ENCODE measurements at places on chromosomes 16 and 17.
A peak's percentile ranks its signal among the peaks of the same experiment; 100 is the strongest.

DNA sequence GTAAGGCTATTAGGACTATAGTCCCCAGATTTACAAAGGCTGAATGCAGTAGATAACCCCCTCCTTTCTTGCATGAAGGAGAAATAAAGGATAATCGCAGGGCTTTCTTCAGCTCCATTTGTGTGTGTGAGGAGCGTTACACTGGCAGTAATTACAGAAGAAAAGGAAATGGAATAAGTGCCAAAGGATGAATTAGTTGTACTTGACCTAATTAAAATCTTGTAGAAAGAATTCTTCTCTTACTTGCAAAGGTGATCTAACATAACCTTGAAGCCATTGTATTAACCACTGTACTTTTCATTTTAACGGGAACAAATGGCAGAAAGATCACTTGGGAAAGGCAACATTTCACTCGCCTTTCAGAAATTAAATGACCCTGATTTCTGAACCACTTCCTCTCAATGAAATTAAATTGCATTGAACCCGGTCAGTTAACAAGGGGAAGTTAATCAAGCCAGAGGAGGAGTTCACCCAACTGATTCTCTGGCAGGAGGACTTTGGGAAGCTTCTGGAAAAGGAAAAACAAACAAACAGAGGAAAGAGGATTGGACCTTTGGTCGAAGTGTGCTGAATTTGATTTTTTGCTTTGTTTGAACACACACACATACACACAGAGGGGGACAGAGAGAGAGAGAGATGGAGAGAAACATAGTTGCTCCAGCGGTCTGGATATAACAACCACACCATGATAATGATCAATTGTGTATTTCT, 90.6 kb downstream of the GP2 start:
- DNase-seq: no peak

- no peak for DNase-seq
These were observed 56.4 kb downstream of the TBC1D16 start for GRCh38 chr17:79979221-79979741.

GRCh38 chr17:40301315-40301714, 7.7 kb upstream of the RARA start:
- no peak for DNase-seq

- DNase-seq: peak; percentile 78
These were observed 100.6 kb downstream of the PITPNC1 start for GRCh38 chr17:67477687-67478086.

GRCh38 chr16:89351645-89352044, 134.1 kb downstream of the ZNF778 start:
- DNase-seq: no peak

DNA sequence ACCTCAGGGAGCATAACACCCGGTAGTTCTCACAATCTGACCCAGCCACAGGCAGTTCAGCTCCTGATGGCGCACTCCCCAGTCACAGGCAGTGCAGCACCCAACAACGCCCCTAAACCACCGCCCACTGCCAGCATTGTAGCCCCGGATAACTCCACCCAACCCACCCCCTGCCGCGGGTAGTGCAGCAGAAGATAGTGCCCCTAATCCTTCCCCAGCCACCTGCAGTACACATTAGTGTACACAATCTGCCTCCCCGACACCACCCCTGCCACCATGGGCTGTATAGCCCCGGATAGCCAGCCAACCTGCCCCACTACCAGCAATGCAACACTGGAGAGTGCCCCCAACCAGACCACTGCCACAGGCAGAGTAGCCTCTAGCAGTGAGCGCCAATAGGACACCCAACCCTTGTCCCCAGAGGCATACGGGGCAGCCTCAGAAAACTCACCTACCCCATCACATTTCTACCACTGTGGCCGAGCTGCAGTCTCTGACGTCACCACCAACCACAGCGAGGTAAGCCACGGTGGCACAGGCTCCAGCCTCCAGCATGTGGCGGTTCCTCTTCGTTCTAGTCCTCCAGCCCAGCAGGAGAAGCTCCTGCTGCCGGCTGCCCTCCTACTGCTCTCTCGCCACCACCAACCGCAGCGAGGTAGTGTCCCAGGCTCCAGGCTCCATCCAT, 877.3 kb downstream of the KCNJ18 start:
- DNase-seq: no peak

- peak; percentile 40 for DNase-seq
These were observed 11.1 kb downstream of the COG1 start for GRCh38 chr17:73203788-73204479.
